Head of caudate nucleus (tissue), 42 donors: ENCODE measurements at places on chromosomes 5 and 9.

DNA sequence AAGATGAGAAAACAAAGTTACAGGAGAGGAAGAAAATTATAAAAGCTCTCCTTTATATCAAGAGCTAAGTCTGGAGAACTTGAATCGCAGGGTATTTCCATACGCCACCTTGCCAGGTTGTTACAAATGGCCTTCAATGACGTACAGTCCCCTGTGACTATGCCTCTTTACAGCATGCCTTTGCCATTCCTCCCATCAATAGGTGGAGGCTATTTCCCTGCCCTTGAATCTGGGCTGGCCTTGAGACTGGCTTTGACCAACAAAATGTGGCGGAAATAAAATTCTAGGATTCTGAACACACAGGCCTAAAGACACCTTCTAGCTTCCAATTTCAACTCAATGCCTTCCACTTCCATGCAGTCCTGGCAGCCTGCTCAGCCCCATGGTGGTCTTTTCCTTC, 45.7 kb downstream of the TSSK1B start:
- no peak for DNase-seq

DNA sequence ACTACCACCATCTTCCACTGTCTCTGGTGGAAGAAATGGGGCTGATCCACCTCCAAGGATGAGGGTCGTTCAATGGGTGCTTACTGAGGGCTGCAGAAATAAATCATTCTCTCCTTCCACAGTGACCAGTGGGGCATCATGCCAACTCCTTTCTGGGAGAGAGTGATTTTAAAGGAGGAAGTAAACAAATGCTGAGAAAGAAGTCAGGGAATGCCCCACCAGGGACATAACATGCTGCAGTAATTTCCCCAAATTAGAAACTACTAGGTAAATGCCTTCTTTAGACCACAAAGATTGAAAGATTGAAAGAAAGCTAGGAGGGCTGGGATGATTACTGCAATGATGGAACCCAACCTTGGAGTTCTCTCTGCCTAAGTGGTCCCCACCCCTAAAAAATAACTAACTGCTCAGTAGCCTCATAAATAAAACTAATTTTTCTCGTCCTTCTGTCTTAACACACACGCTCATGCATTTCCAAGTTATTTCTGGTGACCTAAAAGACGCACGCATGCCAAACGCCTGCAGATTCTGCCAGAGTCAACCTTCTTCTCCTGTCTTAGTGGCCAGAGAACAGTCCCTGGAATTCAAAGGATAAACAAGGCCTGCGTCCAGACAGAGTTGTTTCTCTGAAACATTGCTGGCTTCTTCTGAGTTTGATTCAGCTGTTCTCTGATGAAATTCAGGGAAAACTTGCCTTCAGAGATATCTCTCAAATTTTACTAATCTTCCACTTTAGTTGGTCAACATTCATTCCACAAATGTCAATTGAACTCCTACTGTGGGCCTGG, 250.0 kb downstream of the NR3C1 start:
- no peak for DNase-seq

GRCh38 chr9:1712861-1713450, 302.2 kb upstream of the SMARCA2 start:
- no peak for DNase-seq

DNA sequence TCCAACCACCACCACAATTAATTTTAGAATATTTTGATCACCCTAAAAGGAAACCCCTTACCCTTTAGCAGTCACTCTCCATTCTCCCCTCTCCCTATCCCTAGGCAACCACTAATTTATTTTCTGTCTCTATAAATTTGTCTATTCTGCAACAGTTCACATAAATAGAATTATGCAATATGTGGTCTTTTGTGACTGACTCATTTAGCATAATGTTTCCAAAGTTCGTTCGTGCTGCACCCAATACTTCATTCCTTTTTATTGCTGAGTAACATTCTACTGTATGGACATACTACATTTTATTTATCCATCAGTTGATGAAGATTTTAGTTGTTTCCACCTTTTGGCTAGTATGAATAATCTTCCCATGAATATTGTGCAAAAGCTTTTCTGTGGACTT, 18.2 kb upstream of the CDC20B start:
- DNase-seq = no peak

DNA sequence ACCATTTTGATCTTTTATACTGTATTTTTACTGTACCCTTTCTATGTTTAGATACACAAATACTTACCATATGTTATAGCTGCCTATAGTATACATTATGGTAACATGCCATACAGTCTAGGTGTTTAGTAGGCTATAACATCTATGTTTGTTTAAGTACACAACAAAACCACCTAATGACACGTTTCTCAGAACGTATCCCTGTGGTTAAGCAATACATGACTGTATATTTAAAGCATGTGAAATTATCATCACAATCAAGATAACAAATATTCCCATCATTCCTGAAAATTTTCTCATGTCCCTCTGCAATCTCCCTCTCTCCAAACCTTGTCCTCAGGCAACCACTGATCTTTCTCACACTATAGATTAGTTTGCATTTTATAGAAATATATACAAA, 66.4 kb upstream of the SUSD1 start:
- DNase-seq = no peak
